SIG-M5 (cell line): ENCODE measurements at places on chromosomes 16 and 17.

GRCh38 chr17:1720856-1721386, 3.6 kb upstream of the WDR81 start:
- no peak for DNase-seq

DNA sequence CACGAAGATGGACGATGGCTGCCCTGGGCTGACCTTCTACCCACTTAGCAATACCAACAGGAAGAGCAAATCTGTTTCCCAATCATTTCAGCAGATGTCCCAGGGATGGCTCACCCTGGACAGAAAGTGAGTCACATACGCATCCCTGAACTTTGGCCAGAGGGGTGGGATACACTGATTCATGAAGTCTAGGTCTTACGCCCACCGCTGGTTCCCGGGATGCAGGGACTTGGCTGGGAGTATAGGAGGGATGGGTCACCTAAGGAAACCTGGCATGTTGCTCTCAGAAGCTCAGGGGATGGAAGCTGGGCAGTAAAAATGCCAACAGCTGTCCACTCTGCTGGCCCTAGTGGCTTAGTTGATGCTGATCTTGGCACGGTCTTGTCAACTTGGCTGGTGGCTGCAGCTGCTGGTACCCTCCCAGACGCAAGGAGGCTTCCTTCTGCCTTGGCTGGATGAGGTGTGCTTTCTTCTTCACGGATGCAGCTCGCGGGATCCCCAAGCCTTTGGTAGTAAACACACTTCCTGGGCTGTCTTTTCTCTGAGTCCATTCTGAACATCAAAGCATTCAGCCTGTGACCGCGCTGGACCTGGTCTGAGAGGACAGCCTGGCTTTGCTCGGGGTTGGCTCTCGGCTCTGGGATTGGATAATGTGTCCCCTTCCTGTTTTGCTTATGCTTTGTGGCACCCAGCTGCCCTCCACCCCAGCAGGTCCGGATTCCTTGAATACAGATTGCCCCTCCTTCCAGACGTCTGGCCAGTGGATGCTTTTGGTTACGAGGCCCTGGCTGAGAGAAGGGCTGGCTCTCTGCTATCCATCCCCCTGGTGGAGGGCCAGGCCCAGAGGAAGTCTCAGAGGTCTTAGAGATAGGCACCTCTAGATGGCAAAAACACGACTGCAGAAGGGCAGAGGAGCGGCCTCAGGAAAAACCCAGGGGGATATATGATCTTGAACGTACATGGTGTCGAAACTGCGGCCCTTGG, 71.5 kb downstream of the RAP1GAP2 start:
- DNase-seq: no peak

DNA sequence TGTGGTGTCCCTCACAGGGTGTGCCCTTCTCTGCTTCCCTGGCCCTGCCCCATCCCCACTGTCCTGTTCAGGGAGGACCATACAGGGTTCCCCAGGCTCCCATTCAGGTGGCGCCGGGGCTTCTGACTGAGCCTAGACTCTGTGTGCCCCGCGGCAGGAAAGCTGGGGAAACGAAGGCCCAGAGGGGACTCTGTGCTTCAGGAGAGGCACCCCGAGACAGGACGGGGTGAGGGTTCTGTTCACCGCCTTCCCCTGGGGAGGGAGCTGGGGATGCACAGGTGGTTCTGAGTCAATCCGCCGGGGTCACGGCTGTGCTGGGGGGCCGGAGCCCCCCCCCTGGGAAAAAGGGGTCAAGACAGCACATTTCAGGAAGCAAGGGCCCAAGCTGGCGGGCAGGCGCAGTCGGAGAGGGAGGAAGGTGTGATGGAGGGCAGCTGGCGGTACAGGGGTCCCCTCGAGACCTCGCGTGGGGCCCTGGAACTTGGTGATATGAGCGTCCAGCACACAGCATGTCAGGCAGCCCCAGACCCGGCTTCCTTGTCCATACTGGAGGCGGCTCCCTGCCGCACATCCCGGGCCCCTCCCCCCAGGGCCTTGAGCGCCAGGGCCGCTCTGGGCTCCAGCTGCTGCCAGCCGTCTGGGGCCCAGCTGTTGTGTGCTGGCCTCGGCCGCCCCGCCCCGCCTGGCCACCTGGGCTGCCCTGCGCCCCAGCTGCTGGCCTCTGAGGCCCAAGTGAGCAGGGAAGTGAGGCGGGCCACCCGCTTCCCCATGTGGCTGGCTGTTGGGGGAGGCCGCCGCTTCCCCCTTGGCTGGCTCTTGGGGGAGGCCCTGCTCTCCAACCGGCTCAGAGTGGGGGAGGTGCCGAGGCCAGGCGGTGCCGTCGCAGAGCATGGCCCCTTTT, 5.6 kb upstream of the NOTUM start:
- no peak for DNase-seq

GRCh38 chr17:50146230-50146926, 4.1 kb downstream of the PPP1R9B start:
- no peak for DNase-seq

GRCh38 chr16:87451563-87452210, 41.1 kb downstream of the ZCCHC14 start:
- DNase-seq: no peak

DNA sequence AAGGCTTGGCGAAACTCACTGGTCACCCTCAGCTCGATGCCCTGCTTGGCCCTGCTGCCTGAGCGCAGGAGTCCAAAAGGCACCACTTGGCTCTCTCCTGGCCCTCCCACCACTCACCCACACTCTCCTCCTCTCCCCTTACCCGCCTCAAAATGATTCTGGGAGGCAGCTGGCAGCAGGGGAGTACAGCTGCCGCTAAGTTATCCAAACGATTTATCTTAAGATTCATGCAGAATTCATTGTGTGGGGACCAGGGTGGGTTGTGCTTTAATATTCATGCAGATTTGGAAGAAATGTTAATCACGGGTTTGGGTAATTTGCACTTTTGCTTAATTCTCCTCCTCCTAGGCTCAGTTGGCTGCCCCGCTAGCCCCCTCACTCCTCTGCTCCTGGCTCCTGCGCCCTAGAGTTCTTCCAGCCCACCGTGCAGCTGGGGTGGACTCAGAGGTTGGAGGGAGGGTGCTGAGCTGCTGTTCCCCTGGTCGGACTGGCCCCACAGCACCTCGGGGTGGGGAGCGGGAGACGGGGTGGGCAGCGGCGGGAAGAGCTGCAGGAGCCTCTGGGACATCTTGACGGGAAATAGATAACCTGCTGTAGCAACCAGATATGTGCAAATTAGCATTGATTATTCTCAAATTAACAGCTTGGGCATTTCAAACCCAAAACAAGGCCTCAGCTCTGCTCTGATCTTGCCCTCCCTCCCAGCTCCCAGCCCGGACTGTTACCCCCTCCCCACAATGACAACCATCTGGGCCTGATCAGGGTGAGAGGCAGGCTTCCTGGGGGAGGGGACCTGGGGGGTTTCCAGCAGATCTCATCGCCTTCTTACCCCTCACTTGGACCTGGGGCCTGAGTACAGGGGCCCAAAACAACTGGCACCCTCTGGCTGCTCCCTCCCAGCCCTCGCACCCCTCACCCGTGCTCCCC, 122.6 kb upstream of the RPL38 start:
- DNase-seq: no peak

GRCh38 chr16:23278031-23278430, 24.1 kb upstream of the SCNN1B start:
- DNase-seq: no peak

DNA sequence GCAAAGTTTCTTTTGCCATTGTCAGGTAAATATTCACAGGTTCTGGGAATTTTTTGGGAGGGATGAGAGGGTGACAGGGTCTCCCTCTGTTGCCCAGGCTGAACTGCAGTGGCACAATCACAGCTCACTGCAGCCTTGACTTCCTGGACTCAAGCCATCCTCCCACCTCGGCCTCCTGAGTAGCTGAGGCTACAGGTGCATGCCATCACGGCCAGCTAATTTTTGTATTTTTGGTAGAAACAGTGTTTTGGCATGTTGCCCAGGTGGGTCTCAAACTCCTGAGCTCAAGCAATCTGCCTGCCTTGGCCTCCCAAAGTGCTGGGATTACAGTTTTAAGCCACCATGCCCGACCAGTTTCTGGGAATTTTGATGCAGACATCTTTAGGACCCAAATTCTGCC, 53.0 kb downstream of the IQCK start:
- DNase-seq: no peak

GRCh38 chr16:80277182-80277581, 263.6 kb upstream of the DYNLRB2 start:
- no peak for DNase-seq

DNA sequence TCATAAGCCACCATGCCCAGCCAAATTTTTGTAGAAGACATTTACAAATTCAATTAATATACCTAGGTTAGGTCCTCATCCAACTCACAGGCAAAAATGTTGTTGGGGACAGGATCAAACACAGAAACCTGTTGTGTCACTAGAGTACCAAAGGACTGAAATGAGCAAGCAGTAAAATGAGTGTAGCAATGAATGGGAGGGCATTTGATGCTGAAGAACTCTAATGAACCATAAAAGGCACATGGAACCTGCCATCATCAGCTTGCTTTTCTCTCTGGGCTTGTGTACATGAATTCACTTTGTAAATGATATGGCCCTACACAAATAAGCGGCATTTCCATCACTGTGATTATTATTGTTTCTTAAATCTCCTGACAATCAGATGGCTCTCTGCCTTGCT, 17.8 kb downstream of the USP31 start:
- DNase-seq: no peak

DNA sequence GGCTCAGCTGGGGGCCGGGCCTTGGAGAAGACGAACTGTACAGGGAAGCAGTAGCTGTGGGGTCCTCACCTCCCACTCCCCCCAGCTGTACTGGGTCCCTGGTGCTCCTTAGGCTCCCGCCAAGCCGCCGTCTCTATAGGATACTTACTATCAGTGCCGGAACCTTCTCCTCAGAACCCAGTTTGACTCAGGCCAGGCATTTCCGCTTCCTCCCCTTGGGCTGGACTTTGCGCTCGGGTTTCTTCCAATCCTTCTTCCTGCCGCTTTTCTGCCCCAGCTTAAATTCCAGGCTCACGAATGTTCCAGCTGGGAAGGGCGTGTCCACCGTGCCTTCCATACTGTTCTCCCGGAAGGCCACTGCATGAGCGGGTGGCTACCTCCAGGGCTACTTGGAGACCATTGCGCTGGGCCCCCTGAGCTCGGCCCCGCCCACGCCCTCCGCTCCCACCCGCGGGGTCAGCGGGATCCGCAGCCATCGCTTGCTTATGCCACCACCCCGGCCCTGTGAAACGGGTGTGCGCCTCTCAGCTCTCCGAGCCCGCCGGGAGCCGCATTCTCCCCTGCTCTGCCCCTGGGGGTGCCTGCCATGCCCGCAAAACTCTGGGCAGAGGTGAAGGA, 1795.9 kb downstream of the TP53TG3F start:
- DNase-seq: no peak

DNA sequence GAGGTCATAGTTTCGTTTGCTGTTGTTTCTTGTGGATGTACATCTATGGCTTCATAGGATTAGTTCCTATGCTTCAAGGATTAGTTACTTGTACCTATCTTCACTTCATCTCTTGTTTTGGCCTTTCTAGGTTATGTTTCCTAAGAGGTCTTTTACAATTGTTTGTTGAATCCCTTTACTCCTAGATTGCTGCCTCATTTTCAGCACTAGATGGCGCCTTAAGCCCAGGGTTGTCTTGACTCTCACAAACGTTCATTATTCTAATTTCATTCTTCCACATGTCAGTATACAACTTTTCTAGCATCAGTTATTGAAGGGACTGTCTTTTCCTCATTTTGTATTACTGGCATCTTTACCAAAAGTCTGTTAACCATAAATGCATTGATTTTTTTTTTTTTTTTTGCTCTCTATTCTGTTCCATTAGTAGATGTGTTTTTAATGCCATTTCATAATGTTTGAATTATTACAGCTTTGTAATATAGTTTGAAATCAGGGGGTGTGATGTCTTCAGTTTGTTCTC, 45.0 kb upstream of the NACA2 start:
- DNase-seq: peak; percentile 16

DNA sequence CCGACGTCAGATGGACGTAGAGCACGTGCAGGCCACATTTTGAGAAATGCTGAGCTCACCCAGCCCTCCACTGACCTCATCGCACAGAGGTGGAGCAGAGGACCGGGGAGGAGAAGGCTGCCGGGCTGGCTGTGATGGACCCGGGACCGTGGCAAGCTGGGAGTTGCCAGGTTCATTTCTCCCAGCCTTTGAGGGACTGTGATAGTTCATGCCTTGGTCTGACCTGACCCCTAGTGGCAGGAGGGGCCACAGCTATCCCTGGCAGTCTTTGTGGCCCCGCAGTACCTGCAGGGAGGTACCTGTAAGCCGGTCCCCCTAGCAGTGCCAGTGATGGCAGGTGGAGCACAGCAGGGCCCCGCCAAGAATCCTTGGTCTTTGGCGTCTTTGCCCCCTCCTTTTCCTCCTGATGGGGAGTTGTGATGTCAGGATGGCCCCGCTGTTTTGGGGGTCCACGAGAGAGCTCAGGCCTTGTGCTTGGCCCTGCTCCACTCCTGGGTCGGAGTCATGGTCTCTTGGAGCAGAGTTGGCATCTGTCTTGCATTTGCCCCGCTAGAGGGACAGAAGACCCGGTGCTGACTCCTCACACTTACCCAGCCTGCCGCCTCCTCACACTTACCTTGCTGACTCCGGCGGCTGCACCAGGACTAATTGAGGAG, 50.4 kb downstream of the OR1D5 start:
- no peak for DNase-seq

DNA sequence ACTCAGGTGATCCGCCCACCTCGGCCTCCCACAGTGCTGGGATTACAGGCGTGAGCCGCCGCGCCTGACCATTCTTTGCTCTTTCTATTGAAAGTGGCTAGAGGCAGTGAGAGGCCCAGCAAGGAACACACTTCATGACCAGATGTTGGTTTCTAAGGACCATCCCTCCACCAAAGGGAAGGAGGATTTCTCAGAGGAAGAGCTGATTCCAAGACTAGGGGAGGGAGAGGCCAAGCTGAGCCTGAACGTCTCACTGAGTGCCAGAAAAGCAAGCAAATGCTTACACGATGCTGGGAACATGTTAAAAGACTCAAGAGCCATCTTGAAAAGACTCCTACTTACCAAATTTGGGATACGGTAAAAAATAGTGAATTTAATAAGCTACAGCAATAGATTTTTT, 79.2 kb downstream of the MRM3 start:
- DNase-seq: no peak
